NCI-H1105 (cell line): ENCODE measurements at places on chromosomes 11 and 22.

DNA sequence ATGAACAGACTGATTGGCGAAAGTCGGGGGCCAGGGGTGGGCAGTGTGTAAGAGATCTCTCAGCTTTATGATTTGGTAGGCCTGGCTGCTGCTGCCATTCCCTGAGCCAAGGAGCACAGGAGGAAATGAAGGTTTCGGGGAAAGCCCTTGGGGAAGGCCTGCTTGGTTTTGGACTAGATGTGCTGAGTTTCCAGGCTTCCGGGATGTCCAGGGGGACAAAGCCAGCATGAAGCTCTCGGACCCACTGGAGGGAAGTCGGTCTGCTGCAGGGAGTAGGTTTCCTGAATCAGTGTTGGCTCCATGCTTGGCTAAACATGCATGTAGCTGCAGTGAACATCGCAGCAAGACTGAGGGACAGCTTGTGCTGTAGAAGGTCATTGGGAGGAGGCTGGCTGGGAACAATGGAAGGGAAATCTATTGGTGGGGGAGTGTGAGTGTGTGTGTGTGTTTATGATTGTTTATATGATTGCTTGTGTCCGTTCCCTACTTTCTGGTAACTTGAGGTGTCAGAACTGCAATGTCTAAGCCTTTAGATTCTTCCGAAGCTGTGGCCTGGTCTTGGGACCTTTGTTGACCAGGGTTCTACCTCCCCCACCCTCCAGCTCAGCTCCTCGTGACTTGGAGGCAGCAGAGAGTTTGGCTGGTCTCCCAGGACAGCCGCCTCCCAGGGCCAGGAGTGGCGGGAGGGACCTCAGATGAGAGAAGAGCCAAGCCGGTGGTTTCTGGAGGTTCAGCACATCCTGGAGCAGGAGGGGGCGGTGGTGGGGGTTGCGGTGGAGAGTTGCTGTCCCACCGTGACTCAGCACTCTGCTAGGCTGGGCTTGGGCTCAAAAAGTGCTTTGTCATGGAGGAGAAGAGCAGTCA, 4.0 kb upstream of the FTH1 start:
- DNase-seq, result peak; percentile 89

DNA sequence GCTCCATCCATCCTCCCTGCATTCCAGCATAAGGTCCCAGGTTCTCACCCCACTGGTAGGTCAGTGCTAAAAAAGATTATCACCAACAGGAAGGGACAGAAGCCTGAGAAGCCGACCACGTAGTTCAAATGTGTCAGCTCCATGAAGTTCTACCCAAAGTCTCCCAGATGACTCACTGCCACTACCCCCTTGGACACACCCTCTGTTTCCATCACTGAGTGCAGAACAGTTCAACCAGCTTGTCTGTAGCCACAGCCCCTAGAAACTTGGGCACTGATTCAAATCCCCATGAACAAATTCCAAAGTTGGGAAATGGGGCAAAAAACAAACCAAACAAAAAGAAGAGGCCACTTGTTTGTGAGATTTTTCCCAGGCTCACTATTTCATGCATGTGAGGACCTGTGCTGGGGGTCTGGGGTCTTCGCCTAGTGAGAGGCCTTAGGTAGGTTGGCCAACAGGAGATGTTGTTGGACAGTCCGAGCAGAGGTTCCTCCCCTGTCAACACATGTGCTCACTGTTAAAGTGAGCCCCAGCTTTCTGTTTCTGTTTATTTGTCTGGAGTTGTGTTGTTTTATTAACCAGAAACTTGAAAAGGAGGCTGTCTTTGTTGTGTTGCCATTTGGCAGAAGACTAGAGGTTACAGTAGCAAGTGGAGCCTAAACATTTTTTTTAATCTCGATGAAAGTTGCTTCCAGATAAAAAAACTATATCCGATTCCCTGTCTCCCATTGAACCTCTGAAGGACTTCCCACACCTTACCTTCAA, 24.2 kb upstream of the FLI1 start:
- no peak for DNase-seq

DNA sequence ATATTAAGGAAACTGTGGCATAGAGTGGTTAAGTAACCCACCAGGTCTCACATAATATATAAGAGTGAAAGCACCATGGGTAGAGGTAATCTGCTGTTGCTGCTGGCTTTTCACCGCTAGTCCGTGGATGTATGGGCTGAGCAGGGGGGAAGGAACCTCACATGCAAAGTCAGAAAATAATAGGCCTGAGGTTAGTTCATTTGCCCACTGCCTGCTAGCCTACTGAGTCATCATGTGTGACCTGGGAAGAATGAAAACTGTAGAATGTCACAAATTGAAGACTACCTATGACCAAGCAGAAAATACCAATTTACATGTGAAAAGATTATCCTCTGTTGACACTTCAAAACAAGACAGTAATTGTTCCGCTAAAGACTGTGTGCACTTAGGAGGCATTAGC, 560.1 kb upstream of the FAT3 start:
- peak; percentile 32 for DNase-seq

- no peak for DNase-seq
Observed at GRCh38 chr11:75536786-75537641, 11.3 kb upstream of the GDPD5 start.

DNA sequence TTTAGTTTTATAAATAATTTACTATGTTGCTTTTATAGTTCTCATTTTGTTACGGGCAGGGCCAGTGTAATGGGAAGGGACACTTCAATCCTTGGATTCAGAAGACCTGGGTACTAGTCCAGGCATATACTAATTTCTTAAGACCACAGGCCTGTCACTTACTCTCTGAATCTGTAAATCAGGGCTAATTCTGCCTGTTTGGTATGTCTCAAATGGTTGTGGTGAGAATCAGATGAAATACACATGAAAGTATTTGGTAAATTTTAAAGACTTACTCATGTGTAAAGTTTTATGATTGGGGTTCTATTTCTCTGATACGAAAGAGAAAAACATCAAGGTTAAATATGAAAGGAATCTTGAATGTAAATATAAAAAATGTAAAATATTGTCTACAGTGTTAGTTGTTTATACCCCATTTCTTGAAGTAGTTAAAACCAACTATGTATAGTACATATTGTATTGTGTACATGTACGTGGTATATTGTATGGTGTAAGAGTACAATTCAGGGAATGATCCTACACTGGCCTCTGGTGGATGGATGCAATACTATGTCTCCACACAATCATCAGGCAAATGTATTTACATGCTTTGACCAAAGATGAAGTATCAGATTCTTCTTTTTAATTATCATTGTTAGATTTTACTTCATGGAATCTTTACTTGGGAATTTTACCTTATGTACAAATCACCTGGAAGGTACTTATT, 24.5 kb upstream of the RAG2 start:
- DNase-seq, result no peak
